Stimulated activated CD4-positive, alpha-beta T cell treated with anti-CD3 and anti-CD28 coated beads, Interleukin-15, amount 100 ng/mL, for 1 hour (primary cell): ENCODE measurements at places on chromosomes 4 and X.
A peak's percentile ranks its signal among the peaks of the same experiment; 100 is the strongest.

- DNase-seq: no peak
Observed at GRCh38 chr4:48173056-48173991, 39.3 kb upstream of the TXK start.

DNA sequence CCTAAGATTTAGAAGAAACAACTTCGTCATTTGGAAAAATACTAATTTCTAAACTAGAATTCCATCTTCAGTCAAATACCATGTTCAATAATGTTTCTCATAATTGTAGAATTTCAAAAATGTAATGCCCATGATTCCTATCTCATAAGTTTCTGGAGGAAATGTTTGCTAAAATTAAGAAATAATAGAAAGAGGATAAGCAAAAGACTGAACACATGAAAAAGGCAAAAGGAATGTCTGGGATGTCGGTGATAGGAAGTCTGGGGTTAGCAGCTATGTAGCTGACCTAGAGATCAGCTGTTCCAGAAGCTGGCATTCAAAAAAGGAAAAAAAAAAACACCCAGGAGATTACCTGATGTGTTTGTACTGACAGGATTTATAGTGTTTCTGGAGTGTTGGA, 18.9 kb upstream of the PCDH10 start:
- no peak for DNase-seq

DNA sequence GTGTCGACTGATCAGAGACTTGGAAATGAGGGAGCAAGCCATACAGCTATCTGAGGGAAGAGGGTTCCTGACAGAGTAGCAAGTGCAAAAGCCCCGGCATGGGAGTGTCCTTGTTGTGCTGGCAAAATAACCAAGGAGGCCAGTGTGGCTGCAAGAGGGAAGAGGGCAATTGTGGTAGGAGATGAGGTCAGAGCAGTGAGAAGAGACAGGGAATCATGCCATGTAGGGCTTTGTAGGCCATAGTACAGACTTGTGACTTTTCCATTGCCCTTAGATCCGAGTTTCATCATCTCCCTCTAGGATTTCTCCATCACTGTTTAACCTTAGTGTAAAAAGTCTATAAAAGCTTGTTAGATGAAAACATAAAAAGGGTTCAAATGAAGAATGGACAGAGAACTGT, 76.2 kb downstream of the DOCK11 start:
- DNase-seq: no peak

DNA sequence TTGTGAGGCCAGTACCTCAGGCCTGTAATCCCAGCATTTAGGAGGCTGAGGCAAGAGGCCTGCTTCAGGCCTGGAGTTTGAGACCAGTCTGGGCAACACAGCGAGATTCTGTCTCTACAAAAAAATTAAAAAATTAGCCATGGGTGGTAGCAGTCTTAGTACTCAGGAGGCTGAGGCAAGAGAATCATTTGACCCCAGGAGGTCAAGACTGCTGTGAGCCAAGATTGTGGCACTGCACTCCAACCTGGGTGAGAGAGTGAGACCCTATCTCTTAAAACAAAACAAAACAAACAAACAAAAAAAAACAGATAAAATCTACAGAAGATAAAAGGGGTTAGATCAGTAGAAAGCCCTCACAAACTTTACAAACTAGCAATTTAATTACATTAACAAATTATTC, 80.7 kb downstream of the MAB21L2 start:
- no peak for DNase-seq

- no peak for DNase-seq
Observed at GRCh38 chr4:39480902-39481695, 22.2 kb downstream of the LIAS start.

GRCh38 chrX:42943051-42943974, 165.3 kb upstream of the PPP1R2C start:
- no peak for DNase-seq

DNA sequence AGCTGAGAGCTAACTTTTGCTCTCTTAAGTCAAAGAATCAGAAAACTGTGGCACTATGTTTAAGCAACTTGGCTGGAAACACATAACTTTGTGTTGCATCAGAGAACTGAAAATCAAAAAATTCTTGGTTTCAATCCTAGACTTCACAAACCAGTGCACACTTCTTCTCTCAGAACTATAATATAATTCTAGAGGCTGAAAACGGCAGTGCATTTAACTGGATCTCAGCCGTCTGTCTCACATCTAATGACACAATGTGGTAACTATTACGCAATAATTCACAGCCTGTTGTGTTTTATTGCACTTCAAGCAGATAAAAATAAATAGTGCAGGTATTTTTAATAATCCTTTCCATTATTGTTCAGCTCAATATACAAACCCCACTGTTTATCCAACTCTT, 260.6 kb upstream of the DIAPH2 start:
- no peak for DNase-seq

DNA sequence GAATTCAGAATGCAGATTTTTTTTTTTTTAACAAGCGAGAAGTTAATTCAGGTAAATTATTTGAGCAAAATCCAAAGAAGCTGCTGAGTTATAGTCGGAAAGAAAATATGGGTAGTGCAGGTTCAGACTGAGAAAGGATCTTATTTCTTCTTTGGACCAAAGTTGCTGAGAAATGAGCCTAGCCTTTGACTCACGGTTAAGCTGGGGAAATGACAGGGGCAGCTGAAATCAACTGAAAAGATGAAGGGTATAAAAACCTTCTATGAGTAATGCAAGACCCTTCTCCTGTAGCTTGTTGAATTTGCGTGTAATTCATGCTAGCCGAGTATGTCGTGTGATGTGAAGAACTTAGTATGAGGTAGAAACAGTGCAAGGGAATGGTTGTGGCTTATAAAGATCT, 63.0 kb downstream of the KIAA0232 start:
- DNase-seq: no peak

- DNase-seq: peak; percentile 73
Observed at GRCh38 chr4:78776079-78776728, at the start of gene BMP2K. TSS of gene BMP2K (plus strand) at chr4:78776350. CDS start at chr4:78776544, 194 bp downstream.

- no peak for DNase-seq
Observed at GRCh38 chr4:92551616-92552015, 247.8 kb downstream of the GRID2 start.

DNA sequence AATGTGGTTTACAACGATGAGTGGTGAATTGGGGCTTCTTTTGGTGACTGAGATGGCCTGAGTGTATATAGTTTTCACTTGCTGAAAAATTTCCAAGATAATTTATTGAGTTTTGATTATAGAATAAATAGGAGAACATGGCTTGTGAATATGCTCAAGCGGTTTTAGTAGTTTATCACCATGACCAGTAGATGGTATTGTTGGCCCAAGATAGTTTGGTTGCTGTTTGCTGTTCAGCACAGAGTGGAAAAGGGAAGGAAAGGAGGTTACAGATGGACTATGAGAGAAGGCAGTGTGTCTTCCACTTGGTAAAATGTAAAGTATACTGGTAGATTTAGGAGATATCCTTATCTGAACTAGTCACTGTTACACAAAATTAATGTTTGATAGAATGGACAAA, 55.8 kb upstream of the POU4F2 start:
- DNase-seq: no peak

DNA sequence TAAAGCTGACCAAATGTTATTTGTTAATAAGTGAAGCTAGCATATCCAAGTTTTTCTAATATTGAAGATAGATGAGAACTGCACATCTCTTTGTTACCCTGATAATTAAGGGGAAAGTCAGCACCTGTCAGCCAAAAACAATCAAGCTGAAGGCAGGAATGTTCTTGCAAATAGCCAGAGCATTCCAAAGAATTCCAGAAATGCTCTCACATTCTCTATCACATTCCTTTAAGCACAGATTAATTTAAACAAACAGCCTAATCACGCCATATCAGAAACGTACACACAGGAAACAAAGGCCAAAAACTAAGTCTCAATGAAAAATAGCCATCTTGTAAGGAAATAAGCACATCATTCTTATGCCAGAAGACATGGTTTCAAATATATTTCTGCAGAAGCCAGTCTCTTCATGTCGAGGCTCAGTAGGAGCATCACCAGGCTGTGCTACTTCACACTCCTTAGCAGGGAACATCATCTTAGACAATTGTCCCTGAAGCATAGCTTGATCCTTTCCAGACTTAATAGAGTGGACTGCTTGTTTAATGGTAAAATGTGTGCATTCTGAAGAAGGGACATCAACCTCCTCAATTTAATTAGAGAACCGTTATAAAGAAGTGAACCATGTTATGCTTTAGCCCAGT, 252.9 kb upstream of the TTC29 start:
- DNase-seq: no peak

DNA sequence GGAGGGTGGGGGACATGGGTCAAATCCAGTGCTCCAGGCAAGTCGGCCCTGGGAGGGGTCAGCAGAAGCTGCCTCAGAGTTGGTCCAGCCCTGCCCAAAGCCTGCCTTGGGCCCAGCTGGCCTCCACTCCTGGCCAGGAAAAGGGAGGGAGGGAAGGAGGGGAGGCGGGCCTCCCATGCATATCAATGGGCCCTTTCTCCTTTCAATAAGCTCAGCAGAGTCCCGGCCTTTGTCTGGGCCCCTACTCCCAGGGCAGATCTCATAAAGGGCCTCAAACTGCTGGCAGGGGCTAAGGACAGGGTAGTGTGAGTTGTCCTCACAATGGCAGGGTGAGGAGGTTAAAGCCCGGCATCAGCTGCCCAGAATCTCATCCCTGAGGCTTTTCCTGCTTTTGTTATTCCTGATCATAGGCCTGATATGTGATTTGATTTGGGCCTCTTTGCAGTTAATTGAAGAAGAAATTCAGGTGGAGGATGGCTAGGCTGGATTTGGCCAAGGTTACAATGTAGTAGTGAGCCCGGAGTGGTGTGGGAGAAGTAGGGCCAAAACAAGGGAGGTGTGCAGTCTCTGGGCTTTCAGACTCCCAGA, 121.1 kb upstream of the ATP6AP2 start:
- DNase-seq: no peak

DNA sequence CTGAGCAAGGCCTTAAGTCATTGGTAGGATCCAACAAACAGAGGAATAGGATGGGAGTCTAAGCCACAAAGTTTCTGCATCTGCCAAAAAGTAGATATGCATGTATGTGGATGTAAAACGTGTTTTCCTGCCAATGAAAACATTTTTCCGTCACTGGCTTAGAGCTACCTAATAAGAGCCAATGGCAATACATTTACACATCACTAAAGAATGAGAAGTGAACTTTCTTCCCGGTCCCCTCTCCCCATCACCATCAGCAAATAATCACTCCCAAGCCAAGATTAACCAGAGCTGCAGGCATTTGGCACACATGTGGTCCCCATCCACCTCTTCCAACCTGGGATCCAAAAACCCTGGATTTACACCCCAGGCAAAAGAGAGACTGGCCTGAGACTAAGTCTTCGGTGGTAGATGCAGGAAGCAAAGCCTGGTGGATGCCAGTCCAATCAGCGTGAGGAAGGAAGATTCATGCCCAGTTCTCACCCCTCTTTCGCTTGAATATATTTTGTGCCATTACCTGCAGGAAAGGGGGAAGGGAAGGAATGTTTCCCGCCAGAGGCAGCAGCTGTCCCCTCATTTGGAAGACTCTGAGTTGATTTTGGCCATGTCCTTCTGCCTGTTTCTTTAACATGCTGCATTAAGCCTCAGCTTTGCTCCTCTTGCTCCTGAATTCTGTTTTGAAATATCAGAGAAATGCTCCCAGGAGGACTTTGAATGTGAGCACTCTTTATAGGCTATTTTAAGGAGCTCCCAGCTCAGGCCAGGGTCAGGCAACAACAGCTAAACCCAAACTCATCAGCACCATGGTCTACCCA, 131.4 kb downstream of the CHIC2 start:
- no peak for DNase-seq

- no peak for DNase-seq
Observed at GRCh38 chrX:120244395-120244734, 6.2 kb upstream of the ZBTB33 start.

- no peak for DNase-seq
Observed at GRCh38 chr4:146222313-146222712, 8.0 kb downstream of the REELD1 start.

- DNase-seq: no peak
Observed at GRCh38 chrX:149630681-149631233, 835 bp downstream of the TMEM185A start.

- DNase-seq: no peak
Observed at GRCh38 chr4:141247430-141247780, 26.7 kb downstream of the ZNF330 start.

- no peak for DNase-seq
Observed at GRCh38 chrX:117543885-117544284, 572.7 kb downstream of the KLHL13 start.

DNA sequence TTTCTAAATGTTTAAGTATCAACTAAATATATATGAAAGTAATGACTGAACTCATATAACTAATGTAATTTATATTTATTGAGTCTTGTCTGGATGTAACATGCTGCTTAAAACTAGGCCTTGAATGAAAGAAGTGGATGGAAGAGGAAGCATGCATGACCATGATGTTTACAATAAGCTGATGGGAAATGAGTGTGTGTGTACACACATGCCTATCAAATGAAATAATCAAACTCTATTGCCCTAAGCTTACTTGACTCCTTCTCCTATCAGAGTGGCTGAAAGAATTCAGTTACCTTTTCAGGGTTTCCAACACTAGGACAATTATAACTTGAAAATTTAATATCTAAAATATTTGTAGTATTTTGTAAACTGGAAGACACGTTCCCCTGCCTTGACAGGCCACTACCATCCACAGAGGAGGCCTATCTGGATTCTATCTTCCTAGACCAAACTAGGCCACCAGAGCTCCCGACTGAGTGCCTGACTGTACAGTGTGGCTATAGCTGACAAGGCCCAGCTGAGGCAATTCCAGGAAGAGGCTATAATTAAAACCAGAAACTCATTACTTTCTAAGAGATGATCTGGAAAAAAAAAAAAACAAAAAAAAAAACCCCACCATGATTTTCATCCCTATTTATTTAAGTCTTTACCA, 7.6 kb downstream of the ARSJ start:
- DNase-seq: no peak

- DNase-seq: no peak
Observed at GRCh38 chrX:22366906-22367305, 94.2 kb downstream of the CBLL2 start.

DNA sequence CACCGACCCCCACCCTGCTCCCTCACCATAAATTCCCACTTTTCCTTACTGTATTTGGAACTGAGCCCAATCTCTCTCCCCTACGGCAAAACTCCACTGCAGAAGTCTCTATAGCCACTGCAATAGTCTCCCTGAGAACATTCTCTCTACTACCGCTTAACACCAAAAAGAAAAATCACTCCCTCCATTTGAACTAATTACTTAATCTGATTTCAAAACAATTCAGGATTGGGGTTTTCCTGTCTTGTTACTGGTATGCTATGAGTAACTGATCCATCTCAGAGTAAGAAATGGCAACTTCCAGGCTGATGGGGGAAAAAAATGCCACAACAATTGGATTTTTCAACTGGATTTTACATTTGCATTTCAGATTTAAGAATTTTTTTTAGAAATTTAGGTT, 5.8 kb downstream of the PAPSS1 start:
- DNase-seq: no peak

- DNase-seq: no peak
Observed at GRCh38 chr4:76748649-76749048, 149.3 kb downstream of the SOWAHB start.

DNA sequence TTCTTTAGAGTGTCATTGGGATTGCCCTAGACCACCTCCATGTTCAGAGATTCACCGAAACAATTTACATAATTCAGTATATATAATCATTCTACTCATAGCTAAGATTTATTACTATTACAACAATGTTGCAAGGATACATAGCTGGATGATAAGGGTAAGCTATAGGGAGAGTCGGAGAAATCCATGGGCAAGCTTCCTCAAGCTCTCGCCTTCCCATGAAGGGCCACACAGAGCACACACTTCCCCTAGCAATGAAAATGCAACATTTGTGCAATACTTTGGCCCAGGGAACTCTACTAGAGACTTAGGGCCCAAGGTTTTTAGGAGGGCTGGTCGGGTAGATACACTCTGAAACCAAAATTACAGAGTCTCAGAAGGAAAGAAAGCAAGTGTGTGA, 49.7 kb upstream of the ABCG2 start:
- no peak for DNase-seq
